ENCODE measurements at places on chromosomes 16 and 17. TPM values are rescaled to one million over a fixed set of nuclear protein-coding genes. Genes with fewer than 3 reads are reported as not detected.

CTRL gene
- 0.53 TPM for total RNA-seq

ABCA10 gene
- 1.1 TPM for total RNA-seq

TRAPPC1 gene
- total RNA-seq, result 81.5 TPM

CCL4L2 gene
- total RNA-seq, result not detected

NRN1L gene
- total RNA-seq, result 0.89 TPM

KRTAP2-3 gene
- total RNA-seq, result 0.89 TPM

ZNF423 gene
- total RNA-seq, result 0.18 TPM

CCL14 gene
- not detected for total RNA-seq

C17orf50 gene
- not detected for total RNA-seq

KIF19 gene
- total RNA-seq, result not detected

C16orf78 gene
- total RNA-seq, result not detected

SMIM5 gene
- 0.18 TPM for total RNA-seq

HSPB9 gene
- not detected for total RNA-seq

HOXB4 gene
- 2.6 TPM for total RNA-seq

TEX14 gene
- total RNA-seq, result not detected

CLEC16A gene
- 15.9 TPM for total RNA-seq
